Neural crest cell (in vitro differentiated cells): ENCODE measurements at places on chromosomes 12 and 14.

DNA sequence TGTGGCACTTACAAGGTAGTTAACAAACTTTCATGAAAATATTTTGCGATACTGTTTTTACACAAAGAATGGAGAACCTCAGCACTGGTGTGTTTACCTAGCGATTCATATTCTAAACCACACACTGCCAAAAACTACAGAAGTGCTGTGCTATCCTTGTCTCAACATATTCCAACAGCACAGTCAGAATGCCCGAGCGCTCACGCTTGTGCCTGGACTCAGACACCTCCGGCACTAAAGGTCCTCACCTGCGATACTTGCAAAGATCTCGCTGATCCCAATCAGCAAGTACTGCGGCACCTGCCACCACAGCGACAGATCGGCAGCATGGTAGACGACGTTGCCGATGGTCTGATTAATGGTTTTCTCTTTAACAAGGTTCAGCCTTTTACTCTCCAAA is 23.2 kb downstream of the SLC15A4 start:
- no peak for DNase-seq

GRCh38 chr14:57747036-57747435 is 118.9 kb downstream of the SLC35F4 start:
- no peak for DNase-seq

- no peak for DNase-seq
Measured at GRCh38 chr12:44015333-44015941, 179.6 kb downstream of the TMEM117 start.

GRCh38 chr12:111040690-111041089 is 120.3 kb upstream of the MYL2 start:
- no peak for DNase-seq

DNA sequence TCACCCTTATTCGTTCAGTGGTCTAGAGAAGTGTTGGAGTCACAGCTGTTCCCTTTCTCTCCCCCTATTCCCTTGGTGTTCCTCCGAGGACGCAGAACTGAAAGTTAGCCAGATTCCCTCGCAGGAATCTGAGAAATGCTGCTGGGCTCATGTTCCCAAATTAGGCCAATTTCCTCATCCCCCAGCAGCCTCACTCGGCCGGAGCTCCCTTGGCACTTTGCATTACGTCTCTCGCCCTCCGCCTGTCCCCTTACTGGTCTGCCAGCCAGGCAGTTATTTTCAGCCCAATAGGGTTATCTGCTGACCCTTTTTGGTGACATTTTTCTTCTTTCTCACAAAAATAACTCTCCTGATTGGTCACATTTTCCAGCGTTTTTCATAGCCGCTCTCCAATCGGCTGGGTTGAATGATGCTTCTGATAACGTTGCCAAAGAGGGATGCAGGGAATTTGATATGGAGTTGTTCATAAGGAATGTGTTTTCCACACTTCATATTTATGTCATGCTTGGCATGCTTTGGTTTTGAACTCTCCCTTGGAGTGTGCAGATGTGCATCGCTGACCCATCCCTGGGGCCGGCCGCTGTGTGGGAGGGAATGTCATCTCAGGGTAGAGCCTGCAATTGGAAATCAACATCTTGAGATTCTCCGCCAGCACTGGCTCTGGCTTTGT is 9.9 kb downstream of the IFT43 start:
- no peak for DNase-seq

- no peak for DNase-seq
Measured at GRCh38 chr12:12447837-12448236, 91.0 kb downstream of the BORCS5 start.

GRCh38 chr14:105328070-105328677 is 13.6 kb downstream of the PACS2 start:
- no peak for DNase-seq

- DNase-seq, result no peak
Measured at GRCh38 chr14:100065942-100066574, 836 bp downstream of the EVL start.

GRCh38 chr12:30329281-30329680 is 366.4 kb downstream of the IPO8 start:
- no peak for DNase-seq

- no peak for DNase-seq
Measured at GRCh38 chr12:15218794-15219193, 2.4 kb downstream of the RERG start.

DNA sequence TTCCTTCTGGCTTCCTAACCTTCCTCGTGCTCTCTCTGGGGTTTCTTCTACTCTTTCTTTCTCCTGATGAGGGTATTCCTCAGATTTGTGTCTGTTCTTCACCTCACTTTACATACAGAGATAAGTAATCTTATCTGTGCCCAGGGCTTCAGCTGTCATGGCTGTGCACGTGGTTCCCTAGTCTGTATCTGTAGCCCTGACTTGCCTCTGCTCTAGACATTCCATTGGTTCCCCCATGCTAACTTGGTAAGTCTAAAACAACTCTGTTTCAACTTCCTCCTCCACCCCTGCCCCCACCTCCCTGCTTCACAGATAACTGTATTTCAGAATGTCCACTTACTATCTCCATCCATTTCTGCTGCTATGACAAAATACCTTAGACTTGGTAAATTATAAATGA is 10.8 kb downstream of the DIP2B start:
- DNase-seq, result no peak

- no peak for DNase-seq
Measured at GRCh38 chr12:130219929-130220705, 57.9 kb downstream of the FZD10 start.

GRCh38 chr12:2110849-2111566 is 58.2 kb downstream of the CACNA1C start:
- no peak for DNase-seq

GRCh38 chr12:21323736-21324135 is 11.0 kb downstream of the SLCO1A2 start:
- no peak for DNase-seq

- DNase-seq, result no peak
Measured at GRCh38 chr12:132618683-132619043, at the start of gene P2RX2. Gene P2RX2, plus strand, starts transcription at chr12:132618776. Its CDS starts 41 bp downstream, at chr12:132618817.

DNA sequence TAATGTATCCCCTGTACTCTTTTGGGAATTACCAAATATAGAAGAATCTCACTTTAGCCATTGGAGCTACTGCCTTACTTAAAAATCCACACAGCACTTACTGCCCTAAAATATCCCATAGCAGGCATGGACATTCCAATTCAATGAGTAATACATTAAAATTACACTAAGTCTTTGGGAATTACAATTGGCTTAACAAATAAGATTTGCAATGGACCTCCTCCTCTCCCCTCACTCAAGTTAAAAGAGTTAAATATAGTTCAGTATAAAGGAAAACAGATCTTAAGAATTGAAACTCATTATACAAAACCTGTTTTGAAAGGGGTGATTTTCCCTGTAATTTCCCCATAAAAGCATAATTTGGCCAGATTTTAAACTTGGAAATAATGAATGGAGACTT is 477.1 kb downstream of the SLC16A7 start:
- no peak for DNase-seq

GRCh38 chr12:108653082-108653516 is 19.4 kb upstream of the SELPLG start:
- no peak for DNase-seq

- no peak for DNase-seq
Measured at GRCh38 chr12:42780671-42781070, 191.1 kb upstream of the PRICKLE1 start.

GRCh38 chr12:96015672-96016071 is 19.5 kb upstream of the HAL start:
- DNase-seq, result no peak

- DNase-seq, result peak; percentile 48
Measured at GRCh38 chr12:24562771-24563431, 386.0 kb downstream of the BCAT1 start.

- DNase-seq, result no peak
Measured at GRCh38 chr12:54933376-54933775, 51.2 kb downstream of the TESPA1 start.

DNA sequence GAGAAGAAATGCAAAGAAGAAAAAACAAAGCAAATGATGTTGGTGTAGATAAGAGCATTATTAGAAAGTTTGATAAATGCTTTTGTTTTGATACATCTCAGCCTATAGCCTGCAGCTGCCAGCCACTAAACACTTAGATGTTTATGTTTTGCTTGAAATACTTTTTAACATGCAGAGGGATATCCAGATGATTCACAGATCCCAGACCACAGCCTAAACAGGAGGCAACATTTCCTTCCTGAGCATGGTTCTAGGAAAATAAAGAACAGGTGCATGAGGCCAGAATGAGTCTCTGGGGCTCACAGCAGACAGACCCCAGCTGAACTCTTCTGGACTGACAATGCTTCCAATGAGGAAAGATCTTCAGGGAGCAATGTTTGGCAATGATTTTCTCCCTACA is 103.7 kb upstream of the EEA1 start:
- DNase-seq, result no peak

GRCh38 chr14:99173506-99173905 is 98.5 kb downstream of the BCL11B start:
- DNase-seq, result no peak

GRCh38 chr12:41930866-41931437 is 213.7 kb downstream of the GXYLT1 start:
- DNase-seq, result no peak

- DNase-seq, result peak; percentile 50
Measured at GRCh38 chr14:65170768-65171507, 68.6 kb upstream of the MAX start.

GRCh38 chr14:103225476-103225875 is 102.2 kb downstream of the TNFAIP2 start:
- no peak for DNase-seq

- no peak for DNase-seq
Measured at GRCh38 chr12:118617611-118618450, 241.5 kb downstream of the SUDS3 start.
